Fibroblast of lung (primary cell): ENCODE measurements at places on chromosomes 16 and 17.

DNA sequence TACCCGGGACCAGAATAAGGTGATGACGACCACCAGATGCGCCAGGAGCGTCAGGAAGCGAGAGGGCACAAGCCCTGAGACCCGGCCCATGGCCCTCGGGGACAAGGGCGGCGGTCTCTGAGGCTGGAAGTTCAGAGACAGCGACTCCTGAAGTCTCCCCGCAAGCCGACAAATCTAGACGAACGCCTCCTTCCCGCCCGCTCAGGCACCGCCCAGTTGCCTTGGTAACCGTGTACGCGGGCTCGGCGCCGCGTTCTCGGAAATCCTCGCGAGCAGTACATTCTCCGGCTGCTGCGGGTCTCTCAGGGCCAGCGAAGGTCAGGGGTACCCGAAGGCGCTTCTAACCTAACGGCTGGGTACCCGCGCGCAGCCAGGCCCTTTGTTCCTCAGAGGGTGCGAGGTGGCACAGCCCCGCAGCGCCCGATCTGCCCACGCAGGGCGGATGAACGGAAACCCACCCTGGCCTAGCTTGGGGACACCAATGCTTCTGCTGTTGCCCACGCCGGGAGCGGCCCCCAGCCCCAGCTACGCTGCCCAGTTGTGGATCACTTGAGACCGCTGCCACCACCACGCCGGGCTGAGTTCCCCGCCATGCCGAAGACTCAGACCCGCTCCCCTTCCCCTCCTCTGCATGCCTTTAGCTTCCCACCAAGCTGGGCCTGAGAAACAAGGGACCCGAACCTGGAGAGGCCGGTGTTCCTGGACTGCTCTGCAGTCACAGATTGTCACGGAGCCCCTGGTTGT is at the start of gene TMEM107:
Gene TMEM107 (minus strand): TSS at position 184 of the 744 bp plus-strand sequence. CDS start 94 bp downstream, at position 90.
- DNase-seq, result peak; percentile 75

DNA sequence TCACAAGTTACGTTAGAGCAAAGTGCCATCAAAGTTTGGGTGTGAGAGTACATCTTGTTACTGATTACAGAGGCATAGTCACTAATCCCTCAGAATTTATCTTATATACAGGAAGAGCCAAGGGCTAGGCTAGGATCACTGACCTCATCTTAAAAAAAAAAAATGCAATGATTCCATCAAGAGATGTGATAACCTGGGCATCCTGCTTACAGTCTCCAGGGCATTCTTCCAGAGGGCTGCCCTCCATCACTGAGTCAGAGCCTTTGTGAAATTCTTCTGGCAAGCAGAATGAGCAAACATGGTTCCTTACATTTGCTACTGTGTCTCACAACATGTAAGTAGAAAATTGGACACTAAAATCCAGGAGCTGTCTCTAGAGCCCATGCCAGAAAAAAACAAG is 410.6 kb downstream of the ZFHX3 start:
- peak; percentile 79 for DNase-seq

GRCh38 chr16:26816885-26817571 is 249.7 kb upstream of the C16orf82 start:
- peak; percentile 82 for DNase-seq

DNA sequence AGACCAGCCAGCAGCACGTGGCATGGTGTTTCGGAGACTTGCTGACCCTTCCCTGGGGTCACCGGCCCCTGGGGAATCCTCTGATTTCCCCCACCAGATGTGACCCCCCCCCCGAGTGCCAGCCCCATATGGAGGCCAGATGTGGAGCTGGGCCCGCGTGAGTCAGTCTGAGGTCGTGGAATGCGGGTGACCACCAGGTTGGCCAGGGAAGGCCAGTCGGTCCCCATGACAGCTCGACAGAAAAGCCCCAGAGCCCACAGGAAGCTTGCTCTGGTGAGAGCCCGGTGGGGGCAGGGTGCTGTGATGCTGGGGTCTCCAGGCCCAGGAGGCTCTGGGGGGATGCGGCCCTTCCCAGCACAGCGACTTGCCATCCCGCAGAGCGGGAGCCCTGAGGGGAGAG is 209.0 kb downstream of the NTN1 start:
- DNase-seq, result peak; percentile 52

GRCh38 chr16:85003725-85004586 is 7.4 kb downstream of the ZDHHC7 start:
- no peak for DNase-seq

- no peak for DNase-seq
Observed at GRCh38 chr16:46757339-46758050, 9.4 kb upstream of the MYLK3 start.

DNA sequence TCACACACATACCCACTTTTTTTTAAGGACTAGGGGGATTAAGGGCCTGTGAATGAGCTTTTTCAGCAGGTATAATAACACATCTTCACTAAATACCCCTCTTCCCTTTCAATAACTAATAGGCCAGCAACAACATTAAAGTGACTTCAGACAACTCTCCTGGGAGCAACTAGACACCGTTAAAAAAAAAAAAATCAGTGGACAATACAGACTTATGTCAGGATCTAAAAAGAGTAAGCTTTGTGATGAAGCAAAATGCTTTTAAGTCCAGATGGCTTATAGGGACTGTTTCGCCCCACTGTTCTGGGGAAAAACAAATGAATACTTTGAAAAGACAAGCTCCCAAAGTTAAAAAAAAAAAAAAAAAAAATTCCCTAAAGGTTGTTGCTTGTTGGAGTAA is 29.0 kb downstream of the SPAG9 start:
- DNase-seq, result no peak

DNA sequence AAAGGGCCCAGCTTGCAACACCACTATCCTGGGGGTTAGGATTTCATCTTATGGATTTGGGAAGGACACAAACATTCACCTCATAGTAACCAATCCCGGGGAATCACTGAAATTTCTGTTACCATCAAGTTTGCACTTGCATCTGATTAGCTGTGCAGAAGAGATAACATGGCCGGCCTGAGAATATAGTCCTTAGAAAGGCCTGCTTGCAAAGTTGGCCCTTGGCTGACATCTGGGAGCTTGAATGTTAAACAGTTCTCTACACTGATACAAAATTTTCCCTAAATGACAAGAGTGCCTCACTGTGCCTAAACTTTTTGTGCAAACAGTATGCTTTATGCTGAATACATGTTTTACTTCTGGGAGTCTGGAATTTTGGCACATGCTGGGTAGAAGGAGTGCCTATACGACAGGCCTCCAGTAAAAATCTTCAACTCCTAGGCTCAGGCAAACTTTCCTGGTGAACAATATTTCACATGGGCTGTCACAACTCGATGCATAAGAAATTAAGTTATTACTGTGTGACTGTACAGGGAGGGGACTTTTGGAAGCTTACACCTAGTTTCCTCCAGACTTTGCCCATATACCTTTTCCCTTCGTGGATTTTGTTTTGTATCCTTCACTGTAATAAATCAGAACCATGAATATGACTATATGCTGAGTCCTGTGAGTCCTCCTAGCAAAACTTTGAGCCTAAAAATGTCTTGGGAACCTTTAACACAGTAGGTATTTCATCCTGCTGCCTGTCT is 31.3 kb downstream of the TBC1D3B start:
- no peak for DNase-seq

DNA sequence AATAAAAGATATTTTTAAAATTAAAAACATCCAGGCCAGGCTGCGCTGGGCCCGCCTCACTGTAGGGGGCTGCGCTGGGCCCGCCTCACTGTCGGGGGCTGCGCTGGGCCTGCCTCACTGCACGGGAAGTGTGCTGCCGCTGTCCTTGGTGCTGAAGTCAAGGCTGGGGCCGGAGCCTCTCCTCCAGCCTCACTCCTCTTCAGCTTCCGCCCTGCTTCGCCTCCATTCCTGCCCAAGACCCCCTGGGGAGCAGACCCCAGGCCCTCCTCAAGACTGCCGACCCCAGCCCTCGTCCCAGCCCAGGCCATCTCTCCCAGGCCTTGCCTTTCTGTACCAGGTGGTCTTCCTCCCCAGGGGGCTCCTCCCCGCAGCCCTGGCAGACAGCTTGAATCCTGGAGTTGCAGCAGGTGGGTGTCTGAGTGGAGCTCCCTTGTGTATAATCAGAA is 26.2 kb downstream of the ENDOV start:
- peak; percentile 28 for DNase-seq

- no peak for DNase-seq
Observed at GRCh38 chr16:78365366-78365765, 265.9 kb downstream of the WWOX start.

GRCh38 chr16:8611886-8612600 is 9.5 kb upstream of the METTL22 start:
- DNase-seq, result no peak

- no peak for DNase-seq
Observed at GRCh38 chr16:20673882-20674683, 23.4 kb downstream of the ACSM1 start.

DNA sequence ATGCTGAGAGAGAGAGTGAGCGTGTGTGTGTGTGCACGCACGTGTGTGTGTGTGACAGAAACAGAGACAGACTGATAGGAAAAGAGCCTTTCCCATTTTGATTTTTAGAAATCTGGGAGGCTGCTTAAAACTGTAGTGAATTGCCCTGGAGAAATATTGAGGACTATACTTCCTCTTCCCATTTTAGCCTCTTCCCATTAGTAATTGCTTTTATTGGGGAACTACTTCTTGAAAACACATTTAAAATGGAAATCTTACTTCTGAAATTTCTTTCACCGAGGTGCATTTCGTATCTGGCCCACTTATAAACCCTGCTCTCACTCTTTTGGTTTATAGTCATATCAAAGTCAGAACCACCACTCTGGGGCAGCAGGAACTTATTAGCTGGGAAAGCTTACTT is 47.1 kb downstream of the NUP93 start:
- DNase-seq, result no peak

GRCh38 chr17:69460963-69461922 is 46.7 kb downstream of the MAP2K6 start:
- DNase-seq, result no peak

DNA sequence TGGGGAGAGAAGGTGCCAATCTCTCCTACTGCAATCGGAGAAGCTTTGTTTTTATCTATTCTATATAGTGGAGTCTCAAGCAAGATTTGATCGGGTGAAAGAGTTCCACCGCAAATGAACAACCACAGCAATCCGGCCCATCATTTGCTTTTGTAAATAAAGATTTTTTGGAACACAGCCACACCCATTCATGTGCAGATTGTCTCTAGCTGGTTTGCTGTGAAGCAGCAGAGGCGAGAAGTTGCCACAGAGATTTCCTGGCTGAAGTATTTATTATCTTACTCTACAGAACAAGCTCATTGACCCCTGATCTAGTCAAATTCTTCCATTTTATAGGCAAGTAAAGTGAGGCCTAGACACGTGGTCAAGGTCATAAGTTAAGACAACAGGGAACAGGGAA is 195.5 kb upstream of the TNRC6C start:
- DNase-seq, result no peak

DNA sequence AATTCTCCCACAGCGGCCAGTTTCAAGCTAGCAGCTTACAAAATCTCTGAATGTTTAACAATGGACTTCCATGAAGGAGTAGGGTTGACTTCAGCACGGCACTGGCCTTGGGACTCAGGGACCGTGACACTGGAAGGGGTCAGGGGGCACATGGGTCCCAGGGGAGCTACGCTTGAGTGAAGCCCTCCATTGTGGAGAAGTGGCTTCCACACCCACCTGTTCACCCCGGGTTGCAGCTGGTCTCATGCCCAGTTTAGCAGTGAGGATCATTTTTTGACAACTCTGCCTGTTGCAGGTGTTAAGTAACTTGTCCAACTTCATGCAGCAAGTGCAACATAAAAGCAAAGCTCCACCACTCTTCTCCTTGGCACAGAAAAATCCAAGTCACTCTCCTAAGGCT is 510.2 kb downstream of the CDH13 start:
- no peak for DNase-seq

GRCh38 chr17:75551266-75551665 is 25.8 kb downstream of the LLGL2 start:
- peak; percentile 10 for DNase-seq

GRCh38 chr17:65589321-65589720 is 27.9 kb upstream of the AXIN2 start:
- DNase-seq, result peak; percentile 52

GRCh38 chr17:80106176-80106575 is 4.8 kb downstream of the GAA start:
- no peak for DNase-seq

DNA sequence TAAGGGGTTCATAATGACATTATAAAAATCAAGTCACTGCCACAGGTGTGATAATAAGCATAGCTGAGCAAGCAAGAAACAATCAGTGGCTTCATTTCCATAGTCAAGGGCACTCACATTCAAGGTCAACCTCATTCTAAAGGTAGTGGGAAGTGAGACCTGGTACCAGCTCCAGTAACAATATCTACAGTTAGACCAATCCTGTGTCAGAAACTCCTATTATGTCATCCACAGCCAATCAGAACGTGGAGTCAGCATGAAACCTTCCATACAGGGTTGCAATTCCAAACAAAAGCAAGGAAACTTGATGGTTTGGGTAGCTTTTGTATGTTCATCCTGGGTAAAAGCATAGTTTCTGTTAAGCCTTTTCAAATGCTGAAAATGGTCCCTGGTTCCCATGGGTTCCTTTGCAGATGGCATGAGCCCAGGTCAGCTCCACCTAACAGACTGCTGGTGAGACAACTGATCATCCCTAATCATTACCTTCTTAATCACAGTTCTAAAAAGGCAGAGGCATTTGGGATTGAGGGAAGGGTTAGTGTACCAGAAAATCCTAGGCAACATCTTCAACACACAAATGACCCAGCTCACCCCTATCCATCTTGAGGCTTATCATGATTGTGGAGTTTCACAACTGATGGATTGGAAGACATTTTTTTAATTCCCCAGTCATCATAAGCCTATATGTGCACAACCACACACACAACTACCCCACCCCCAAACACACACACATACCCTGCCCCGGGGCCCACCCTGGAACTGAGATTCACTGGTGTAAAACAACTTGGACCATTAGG is 30.4 kb downstream of the TEX2 start:
- no peak for DNase-seq

DNA sequence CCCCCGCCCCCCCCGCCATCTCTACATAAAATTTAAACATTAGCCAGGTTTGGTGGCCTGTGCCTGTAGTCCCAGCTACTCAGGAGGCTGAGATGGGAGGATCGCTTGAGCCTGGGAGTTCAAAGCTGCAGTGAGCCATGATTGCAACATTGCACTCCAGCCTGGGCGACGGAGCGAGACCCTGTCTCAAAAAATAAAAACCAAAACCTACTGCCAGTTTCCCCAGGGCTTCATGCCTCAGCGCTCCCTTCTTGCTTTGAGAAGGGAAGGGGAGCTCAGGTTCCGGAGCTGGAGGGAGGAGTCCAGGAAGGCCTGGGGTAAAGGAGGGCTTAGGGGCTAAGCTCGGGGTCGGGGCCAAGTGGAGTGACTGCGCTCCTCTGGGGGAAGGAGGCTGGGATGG is 20.5 kb downstream of the PLCD3 start:
- no peak for DNase-seq

GRCh38 chr17:64273006-64273405 is 9.9 kb upstream of the TEX2 start:
- DNase-seq, result no peak

DNA sequence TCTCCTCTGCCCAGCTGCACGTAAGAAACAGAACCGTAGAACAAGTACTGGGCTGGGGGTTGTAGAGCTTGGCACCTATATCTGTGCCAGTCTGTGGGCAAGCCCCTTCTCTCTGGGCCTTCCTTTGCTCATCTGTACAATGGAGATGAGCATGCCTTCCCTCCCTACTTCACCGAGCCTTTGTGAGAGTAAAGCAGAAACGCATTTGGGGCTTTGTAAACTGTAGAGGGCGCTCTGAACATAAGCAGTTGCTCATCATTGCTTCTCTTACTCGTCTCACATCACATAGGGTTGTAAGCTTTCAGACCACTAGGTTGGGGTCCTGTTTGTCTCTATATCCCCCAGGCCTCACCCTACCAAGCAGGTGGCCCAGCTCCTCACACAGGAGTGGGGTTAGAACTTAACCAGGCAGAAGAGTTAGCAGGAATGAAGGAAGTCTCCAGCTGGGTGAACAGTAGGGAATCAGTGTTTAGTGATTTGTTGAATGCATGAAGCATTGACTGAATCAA is 15.1 kb downstream of the SAMD14 start:
- DNase-seq, result peak; percentile 77
